ENCODE measurements at places on chromosomes 12 and 14.

DNA sequence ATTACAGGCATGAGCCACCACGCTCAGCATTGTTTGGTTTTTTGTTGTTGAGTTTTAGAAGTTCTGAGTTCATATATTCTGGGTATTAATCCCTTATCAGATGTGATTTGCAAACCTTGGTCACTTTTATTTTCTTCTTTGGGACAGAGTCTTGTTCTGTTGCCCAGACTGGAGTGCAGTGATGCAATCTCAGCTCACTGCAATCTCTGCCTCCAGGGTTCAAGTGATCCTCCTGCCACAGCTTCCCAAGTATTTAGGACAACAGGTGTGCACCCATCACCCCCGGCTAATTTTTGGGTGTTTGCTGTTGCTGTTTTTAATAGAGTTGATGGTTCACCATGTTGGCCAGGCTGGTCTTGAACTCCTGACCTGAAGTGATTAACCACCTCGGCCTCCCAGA, 11.8 kb downstream of the USP30 start:
- DNase-seq: no peak

DNA sequence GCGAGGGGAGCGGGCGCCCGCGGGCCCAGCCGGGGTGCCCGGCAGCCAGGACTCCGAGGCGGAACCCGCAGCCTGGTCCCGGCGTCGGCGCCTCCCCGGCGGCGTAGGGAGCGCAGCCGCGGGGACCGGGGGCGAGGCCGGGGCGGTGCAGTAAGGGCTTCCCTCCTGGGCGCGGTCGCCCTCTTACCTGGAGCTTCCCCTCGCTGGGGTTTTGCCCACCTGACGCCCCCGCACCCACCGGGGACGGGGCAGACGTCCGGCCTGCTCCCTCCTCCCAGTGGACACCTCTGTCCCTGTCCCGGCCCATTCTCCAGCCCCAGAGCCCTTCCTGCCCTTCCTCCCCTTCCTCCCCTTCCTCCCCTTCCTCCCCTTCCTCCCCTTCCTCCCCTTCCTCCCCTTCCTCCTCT, 413 bp upstream of the TUBA1C start:
- DNase-seq: peak; percentile 33

GRCh38 chr12:2690348-2691005, 104.3 kb upstream of the FKBP4 start:
- DNase-seq: no peak

DNA sequence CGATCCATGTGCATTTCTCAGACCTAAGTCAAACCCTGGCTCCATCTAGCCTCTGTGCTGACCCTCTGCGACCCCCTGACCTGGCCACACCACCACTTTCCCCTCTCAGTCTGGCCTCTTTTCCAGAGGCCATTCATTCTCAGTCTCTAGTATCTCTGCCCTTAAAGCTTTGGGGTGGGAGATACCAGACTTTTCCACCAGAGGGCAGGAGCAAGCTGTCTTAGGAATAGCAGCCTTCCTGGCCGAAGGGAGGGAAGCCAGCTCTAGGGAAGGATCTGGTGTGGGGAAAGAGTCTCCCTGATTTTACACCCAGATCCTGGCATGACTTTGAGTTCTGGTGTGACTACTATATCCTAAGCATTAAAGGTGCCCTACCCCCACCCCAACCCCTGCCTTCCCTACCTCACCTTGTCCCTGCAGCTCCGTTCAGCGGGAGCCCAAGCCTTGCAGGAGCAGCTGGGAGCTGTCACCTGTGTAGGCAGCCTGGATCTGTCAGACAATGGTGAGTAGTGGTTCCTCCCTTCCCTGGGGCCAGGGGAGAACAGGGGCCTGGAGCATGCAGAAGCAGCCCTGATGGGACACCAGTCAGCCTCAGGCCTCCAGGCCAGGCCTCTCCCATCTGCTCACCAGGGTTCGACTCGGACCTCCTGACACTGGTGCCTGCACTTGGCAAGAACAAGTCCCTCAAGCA, 6.6 kb downstream of the CARMIL3 start:
- DNase-seq: peak; percentile 80

- DNase-seq: no peak
Measured at GRCh38 chr14:102333390-102333789, 13.8 kb downstream of the ZNF839 start.

- DNase-seq: no peak
Measured at GRCh38 chr12:41419131-41419893, 231.2 kb downstream of the PDZRN4 start.

- DNase-seq: no peak
Measured at GRCh38 chr12:9367828-9368227, 159.6 kb upstream of the PZP start.

DNA sequence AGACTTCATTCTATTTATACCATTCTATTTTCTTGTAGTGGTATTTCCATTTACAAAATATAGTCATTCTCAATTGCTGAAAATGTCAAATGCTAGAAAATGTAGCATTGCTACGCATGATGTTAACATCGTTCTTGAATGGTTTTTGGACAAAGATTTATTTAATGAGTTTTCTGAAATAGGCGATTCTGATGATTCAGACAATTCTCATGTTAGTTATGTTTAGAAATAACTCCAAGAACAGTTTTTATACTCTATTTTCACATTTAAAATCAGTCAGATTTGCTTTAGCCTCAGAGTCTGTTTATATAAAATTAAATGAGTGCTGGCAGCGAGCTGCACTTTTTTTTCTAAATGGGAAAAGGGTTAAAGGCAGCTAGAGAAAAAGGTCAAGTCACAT, 414.8 kb upstream of the MGAT4C start:
- no peak for DNase-seq

- no peak for DNase-seq
Measured at GRCh38 chr14:85960756-85961155, 430.8 kb downstream of the FLRT2 start.

DNA sequence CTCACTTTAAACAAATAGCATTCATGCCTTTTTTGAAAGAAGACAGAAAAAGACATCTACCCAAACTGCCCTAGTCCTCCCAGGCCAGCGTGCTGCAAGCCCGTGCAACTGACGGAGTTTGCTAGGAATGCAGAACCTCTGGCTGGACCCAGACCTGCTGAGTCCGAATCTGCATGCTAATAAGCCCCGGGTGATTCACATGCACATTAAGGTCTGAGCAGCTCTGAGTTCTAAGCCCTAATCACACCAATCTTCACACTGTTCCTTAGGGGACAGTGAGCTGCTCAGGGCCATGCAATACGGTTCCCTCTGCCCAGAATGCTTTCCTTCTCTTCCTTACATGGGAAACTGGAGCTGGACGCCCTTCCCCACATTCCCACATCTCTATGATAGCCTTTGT, 25.2 kb downstream of the HAL start:
- DNase-seq: no peak

- no peak for DNase-seq
Measured at GRCh38 chr12:58301730-58302122, 360.4 kb downstream of the ATP23 start.

DNA sequence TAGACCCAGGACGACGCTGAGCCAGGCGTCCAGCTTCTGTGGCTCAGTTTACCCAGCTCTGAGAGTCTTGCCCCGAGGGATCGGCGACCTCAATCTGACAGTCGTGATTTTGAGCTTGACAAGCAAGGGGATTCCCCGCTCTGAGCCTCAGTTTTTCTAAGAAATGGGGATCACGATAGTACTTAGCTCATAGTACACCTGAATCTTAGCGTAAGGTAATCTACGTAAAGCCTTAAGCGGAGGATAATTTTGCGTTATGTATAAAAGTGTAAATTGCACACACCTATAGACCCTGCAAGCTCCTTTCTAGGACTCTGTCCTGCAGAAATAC, 285 bp downstream of the MVK start:
- DNase-seq: no peak

DNA sequence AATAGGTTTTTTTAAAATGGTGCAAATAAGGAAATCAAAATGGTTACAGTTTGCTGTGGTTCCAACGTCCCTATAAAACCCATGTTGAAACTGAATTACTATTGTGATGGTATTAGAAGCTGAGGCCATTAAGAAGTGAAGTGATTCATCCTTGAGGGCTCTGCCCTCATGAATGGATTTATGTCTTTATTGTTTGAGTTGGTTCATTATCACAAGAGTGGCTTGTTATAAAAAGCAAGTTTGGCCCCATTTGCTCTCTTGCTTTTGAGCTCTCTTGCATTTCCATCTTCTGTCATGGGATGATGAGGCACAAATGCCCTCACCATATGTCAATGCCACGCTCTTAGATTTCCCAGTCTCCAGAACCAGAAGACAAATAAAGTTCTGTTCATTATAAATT, 62.3 kb downstream of the PRKD1 start:
- no peak for DNase-seq

GRCh38 chr14:36439766-36440165, 80.3 kb downstream of the NKX2-1 start:
- no peak for DNase-seq

All from renal pelvis (tissue), 12 donors.